ENCODE measurements at places on chromosomes 1 and 21.

GRCh38 chr1:59779949-59780348, 34.8 kb upstream of the HOOK1 start:
- DNase-seq: no peak

DNA sequence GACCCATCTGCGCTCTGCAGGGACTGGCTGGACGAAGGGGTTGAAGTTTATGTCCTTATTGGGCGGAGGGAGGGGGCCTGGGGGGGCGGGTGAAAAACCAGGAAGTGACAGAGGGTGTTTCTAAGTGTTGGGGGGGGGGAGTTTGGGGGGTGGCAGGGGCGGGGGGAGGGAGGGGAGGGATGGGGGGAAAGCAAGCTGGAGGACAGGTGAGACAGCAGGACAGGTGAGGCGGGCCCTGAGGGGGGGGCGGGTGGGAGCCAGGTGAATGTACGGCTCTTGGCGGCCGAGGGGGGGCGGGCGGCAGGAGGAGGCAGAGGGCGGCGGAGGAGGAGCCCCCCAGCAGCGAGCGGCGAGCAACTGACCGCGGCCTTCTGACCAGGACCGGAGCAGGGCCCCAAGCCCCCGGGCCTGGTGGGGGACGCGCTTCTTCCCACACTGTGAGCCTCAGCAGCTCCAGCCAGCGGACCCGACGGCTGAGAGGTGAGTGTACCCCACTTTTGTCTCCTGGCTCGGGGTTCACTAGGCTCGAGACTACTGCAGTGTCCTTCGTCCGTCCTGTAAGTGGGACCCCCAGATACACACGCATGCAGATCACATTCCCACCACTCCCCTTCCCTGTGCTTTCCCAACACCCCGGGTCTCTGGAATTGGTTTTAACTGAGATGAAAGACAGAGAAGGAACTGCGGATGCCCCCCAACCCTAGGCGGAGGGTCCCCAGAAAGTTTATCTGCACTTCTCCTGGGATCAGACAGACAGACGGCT, at the start of gene ZBTB7B:
ZBTB7B (plus strand) TSS at position 339 of the 763 bp plus-strand sequence. CDS start 11,859 bp downstream, outside the sequence.
- DNase-seq: no peak

DNA sequence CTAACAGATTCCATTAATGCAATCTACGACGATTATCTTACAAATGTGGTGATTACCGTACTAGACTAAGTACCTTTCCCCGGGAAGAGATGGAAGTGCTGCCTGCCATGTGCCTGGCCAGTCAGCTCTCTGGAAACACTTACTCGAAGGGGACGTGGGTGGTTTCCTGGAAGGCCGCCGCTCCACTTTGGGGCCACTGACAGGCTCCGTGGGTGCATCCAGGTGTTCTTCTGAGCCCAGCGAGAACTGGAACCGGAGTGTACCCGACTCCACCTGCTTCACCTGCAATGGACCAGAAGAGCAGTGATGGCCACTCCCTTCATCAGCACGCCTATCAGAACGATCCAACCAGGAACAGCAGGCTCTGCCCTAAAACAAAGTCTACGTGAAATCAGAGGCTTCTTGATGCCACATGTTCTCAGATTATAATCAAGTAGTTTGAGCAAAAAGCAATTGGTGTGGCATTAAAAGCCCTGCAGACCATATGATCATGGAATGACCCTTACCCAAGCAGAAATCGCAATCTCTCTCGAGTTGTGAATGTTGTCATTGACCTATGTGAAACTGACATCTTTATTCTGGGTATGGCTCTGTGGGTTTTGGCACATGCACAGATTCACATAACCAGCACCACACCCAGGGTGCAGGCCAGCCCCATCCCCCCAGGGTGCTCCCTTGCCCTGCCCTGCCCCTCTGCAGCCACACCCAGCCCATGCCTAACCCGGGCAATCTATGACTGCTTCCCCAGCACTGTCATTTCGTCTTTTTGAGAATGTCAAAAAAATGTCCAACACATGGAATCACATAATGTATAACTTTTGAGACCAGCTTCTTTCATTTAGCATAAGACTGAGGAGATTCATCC, 64.5 kb downstream of the NPHP4 start:
- no peak for DNase-seq

DNA sequence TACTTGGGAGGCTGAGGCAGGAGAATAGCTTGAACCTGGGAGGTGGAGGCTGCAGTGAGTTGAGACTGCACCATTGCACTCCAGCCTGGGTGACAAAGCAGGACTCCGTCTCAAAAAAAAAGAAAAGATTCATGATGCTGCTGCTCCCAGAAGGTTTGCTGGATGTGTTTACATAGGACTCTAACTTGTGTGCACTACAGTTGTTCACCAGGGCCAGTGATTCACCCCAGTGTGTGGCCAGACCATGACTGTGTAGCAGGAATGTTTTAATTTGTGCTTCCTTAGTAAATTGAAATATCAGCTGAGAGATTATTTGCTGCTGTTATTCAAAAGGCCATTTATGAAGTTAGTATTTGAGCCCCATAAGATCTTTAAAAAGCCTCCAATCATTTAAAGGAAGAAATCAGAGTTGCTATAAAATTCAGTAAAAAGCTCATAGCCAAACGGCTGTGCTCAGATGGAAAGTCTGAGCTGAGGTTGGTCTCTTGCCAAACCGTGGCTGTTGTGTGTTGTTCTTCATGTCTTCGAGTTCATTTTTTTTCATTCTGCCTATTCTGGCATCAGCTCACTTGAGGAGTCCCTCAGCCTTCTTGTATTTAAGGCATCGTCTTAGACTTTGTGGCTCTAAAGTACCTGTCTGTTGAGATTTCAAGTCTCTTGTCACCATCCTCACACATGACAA, 18.1 kb upstream of the PGD start:
- DNase-seq: no peak

DNA sequence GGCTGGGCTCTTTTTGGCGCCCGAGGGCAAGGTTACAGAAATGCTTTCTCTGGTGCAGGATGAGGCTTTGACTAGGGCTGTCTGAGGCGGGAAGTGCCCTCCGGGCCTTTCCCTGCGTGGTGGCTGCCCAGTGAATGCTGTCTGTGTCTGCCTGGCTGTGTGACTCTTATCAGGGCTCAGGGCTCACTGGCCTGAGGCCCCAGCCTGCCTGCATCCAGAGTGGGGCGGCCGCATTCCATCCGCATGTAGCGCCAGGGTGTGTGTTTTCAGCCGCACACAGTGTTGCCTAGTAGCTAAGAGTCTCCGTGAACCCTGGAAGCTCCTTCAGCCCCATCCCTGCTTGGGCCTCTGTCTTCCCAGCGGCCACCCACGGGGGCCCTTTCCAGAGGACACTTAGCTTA, 59.1 kb downstream of the FAAP20 start:
- no peak for DNase-seq

GRCh38 chr1:66351913-66352312, 182.0 kb upstream of the SGIP1 start:
- DNase-seq: no peak

- DNase-seq: no peak
Observed at GRCh38 chr1:93715529-93716126, 34.0 kb upstream of the BCAR3 start.

GRCh38 chr1:36665478-36666080, 182.9 kb upstream of the CSF3R start:
- no peak for DNase-seq

DNA sequence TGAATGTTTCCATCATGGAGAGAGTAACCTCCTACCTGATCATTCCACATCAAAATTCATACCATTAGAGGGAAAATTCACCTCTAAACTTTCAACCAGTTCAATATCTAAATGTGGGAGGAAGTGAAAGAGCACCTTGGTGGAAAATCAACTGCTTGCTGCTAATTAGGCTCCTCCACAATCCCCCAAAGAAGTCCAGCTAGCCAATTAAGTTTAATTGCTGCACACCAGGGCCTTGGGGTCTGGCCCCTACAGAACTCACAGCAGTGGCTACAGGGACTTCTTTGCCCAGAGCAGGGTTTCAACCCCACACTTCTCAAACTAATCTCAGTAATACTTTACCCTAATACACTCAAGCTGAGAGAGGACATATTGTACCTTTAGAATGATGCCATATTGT, 62.1 kb downstream of the RGS21 start:
- DNase-seq: no peak

GRCh38 chr21:29053656-29054055, 19.8 kb downstream of the CCT8 start:
- DNase-seq: no peak

- DNase-seq: no peak
Observed at GRCh38 chr21:45122432-45123132, 48.2 kb downstream of the ADARB1 start.

GRCh38 chr1:232622981-232623380, 7.0 kb downstream of the SIPA1L2 start:
- DNase-seq: no peak

DNA sequence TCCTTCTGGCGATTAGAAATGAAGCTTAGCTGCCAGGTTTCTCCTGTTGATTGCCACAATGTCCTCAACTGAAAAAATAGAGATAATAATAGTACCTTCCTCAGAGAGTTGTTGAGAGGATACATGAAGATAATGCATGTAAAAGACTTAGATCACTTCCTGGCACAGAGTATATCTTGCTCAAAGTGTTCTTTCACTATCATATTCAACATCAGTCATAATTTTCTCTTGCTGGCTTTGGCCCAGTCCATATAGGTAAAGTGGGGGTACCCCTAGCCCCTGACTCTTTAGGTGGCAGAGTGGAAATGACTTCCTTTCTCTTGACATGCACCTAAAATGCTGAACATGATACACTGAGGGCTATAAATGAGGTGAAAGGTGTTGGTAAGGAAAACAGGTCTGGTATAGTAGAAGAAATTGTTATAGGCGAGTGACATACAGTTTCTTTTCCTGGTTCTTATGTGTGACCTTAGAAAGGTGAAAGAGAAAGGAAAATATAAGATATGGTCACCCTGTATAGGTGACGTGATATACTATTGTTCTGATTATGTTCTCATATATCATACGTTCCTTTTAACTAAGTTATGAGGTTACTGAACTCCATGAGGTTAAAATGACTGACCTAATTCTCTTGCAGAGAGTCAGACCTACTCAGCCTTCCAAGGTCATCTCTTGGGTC, 209.9 kb upstream of the DEPDC1 start:
- no peak for DNase-seq

GRCh38 chr1:159580340-159580739, 7.3 kb upstream of the APCS start:
- no peak for DNase-seq

DNA sequence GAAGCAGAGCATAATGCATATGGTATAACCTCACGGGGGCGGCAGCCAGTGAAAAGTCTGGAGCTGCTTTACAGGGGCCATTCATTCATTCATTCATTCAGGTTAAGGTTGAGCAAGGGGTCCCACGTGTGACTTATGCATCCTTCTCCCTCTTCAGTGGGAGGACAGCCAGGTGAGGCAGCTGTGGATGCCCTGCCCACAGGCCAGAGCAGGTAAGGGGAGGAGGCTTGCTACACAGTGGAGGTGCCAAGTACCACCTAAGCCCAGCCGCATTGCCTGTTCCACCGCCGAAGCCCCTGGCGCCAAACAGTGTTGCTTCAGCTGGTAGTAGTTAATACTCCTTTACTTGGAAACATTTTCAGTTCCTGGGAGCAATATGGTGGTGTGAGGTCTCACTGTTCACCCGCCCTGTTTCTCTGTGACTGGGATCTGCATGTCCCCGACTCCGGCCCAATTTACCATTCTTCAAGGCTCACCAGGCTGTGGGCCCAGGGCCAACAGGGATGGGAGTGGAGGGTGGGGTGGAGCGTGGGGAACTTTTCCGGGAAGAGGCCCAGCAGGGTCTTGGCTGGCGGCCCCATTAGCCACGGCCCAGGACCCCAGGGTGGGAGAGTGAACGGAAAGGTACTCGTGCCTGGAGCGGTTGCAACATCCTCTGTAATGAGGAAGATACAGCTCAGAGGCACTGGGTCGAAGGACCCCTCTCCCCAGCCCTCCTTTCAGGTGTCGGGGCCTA, 722 bp upstream of the PODN start:
- DNase-seq: no peak

DNA sequence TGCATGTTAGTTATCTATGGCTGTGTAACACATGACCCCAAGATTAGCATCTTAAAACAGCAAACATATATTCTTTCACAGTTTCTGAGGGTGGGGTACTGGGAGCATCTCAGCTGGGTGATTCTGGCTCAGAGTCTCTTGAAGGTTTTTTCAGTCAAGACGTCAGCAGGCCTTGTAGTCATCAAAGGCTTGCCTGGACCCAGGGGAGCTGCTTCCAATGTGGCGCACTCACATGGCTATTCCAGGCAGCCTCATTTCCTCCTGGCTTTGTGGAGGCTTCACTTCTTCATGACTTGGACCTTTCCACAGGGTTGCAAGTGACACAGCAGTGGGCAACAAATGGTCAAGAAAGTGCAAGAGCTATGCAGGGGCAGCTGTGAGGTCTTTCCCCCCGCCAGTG, 114.7 kb downstream of the ACTL8 start:
- DNase-seq: no peak

DNA sequence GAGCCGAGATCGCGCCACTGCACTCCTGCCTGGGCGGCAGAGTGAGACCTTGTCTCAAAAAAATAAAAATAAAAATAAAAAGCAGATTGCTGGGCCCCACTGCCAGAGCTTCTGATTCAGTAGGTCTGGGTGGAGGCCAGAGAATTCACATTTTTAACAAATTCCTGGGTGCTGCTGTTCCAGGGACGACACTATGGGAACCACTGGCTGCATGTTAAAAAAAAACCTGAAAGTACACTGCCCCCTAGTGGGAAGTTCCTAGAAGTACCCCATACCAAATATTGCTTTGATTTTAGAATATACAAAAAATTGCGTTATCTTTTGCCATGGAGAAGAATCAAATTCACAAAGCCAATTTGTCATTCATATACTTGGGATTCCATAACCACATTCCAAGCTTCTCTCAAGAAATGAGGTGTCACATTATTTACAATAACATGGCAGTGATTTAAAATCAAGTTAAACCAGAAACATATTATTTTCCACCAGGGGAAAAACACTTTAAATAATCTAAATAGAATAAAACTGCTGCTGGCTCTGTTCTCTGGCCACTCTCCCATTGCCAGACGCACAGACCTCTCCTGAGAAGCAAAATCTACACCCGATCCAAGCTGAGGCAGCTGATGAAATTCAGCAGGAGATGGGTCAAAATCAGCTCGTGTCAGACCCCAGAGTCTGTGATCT, 27.4 kb downstream of the SYF2 start:
- DNase-seq: no peak

DNA sequence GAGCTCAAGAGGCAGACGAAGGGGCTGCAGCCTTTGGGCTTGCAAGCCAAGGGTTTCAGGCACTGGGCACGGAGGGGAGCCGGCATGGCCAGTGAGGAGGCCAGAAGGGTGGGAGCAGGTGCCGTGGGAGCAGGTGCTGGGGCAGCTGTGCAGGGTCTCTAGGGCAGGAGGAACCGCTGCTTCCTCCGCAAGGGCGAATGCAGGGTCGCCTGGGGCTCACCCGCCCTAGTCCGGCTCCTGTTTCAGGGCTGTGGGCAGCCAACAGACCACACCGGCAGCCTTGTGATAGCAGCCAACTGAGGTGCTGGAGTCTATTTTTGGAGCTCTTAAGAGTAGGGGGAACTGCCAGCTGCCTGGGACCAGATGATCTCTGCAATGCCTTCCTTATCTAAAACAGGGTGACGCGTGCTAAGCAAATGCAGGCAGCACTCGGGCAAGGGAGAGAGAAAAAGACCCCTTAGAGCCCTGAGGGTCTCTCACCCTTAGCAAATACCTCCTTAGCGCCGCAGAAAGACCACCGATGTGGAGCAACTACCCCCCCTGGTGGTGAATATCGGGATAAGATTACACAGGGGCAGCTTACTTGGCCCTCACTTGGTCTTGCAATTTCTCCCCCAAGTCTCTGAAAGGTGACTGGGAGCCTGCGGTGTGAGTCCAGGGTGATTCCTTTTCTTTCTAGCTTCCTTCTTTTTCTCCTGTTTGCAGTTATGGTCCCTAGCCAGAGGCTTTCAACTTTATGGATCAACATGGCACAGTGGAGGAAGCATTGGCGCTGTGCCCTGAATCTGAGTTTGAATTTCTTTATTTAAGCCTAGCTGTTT, 20.7 kb upstream of the MAPKAPK2 start:
- DNase-seq: peak; percentile 64

Data from activated T-cell treated with anti-CD3 and anti-CD28 coated beads for 1 hour (primary cell).